ENCODE measurements at places on chromosomes 13 and 19. TPM values are rescaled to one million over a fixed set of nuclear protein-coding genes. Genes with fewer than 3 reads are reported as not detected.

DNA sequence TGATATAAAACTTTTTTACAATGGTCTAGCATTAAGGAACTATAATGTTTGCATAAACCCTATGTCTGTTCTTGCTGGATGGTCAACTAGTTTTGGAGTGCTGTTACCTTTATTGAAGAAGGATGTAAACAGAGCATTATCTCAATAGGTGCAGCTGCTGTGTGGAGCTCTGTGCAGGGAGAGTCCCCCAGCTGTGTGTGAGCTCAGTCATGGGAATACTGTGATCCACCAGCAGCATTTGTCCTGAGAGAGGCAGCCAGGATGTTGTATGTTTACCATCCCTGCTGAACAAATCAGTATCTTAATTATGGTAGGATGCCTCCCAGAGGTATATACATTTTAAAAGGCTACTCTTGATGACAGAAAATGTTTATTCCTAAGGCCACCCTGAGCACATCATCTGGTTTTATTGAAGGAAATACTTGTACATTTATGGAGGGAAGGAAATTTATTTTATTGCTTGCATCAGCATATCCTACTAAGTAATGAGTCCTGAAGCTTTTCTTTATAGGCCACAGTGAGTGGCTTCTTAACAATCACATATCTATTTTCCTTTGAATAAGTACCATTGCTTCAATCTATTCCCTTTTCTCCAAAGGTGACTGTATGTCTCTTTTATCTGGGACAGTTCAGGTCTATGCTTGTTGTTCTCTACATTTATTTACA lies 11.7 kb downstream of the RAP2A start:
- peaks cover 14% of the 10 kb centered on the region for H3K4me1 ChIP-seq
- DNase-seq, result no peak
- no peaks in the 10 kb centered on the region for H3K36me3 ChIP-seq
- H3K27me3 ChIP-seq, result no peaks in the 10 kb centered on the region

- no peaks in the 10 kb centered on the region for H3K4me1 ChIP-seq
- peak; percentile 85 for DNase-seq
- H3K36me3 ChIP-seq, result no peaks in the 10 kb centered on the region
Observed at GRCh38 chr19:51473009-51473707, 5.2 kb upstream of the CEACAM18 start.

CERS1 gene
- total RNA-seq, result not detected

DNA sequence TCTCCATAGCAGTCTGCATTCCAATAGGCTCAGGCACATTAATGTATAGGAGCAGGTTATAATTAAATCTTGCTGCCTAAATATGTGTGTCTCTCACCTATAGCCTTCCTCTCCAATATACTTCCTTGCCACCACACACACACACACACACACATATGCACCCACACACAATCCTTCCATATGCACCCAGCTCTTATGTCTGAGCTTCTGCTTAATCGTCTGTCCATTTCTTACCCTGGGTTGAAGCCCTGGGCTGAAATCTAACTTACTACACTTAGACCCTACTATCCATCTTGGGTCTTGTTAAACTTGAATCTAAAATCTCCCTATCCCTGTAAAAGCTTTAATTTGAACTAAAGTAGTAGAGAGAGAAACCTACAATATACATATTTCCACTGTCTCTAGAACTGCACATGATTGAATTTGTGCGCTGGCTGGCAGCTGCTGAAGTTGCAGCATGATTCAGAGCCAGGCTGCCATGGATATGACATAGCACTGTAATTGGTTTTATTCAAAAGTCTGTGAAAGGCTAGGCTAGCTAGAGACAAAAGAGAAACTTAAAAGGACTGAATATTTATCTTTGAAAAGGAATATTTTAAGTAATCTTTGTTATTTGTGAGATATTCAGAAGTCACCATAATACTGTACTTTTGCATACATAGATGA lies 25.7 kb upstream of the FREM2 start:
- H3K4me1 ChIP-seq, result no peaks in the 10 kb centered on the region
- no peaks in the 10 kb centered on the region for H3K36me3 ChIP-seq
- H3K27me3 ChIP-seq, result no peaks in the 10 kb centered on the region
- H3K4me3 ChIP-seq, result no peak overlapping the region
- DNase-seq, result no peak

DNA sequence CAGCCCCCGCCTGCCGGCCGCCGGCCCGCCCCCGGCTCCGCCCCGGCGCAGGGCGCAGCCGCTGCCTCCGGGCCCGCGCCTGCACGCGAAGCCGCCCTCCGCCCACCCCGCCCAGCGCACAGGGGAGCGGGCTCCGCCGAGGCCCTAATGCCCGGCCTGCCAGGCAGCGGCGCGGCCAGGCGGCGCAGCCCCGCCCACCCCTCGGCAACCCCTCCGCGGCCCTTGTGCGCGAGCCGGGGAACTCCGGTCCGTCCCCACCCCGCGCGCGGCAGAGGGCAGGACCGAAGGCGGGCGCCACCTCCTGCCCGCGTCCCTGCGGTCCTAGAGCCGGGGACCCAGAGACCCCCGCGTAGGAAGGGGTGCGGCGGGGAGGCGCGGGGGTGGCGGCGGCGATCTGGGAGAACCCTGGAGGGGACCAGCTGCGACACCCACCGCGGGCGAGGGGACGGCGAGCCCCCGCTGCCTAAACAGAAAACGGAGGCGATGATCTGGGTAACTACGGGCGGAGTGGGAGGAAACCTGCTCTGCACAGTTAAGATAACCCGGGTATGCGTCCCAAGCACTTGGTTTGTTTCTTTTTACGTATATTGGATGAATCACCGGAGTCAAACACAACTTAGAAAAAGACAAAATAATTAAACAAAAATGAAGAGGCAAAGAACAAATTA lies 350 bp upstream of the USP12 start:
- no peaks in the 10 kb centered on the region for H3K27me3 ChIP-seq
- peak; percentile 97 for DNase-seq
- H3K27ac ChIP-seq, result peak overlapping the region; percentile 75
- peak overlapping the region; percentile 84 for H3K4me3 ChIP-seq
- H3K4me1 ChIP-seq, result peaks cover 54% of the 10 kb centered on the region
- peaks cover 6% of the 10 kb centered on the region for H3K36me3 ChIP-seq

GRCh38 chr19:33508941-33509614 lies 12.5 kb downstream of the PEPD start:
- H3K27me3 ChIP-seq, result no peaks in the 10 kb centered on the region
- DNase-seq, result no peak
- no peak overlapping the region for H3K4me3 ChIP-seq
- H3K4me1 ChIP-seq, result peaks cover 18% of the 10 kb centered on the region
- H3K27ac ChIP-seq, result no peak overlapping the region

GRCh38 chr13:90375851-90376250 lies 971.6 kb upstream of the MIR17HG start:
- H3K36me3 ChIP-seq, result peaks cover 5% of the 10 kb centered on the region
- no peaks in the 10 kb centered on the region for H3K27me3 ChIP-seq
- no peak overlapping the region for H3K4me3 ChIP-seq
- H3K27ac ChIP-seq, result no peak overlapping the region

LSM14A gene
- 119 TPM for total RNA-seq

KLF1 gene
- total RNA-seq, result 0.52 TPM

DNA sequence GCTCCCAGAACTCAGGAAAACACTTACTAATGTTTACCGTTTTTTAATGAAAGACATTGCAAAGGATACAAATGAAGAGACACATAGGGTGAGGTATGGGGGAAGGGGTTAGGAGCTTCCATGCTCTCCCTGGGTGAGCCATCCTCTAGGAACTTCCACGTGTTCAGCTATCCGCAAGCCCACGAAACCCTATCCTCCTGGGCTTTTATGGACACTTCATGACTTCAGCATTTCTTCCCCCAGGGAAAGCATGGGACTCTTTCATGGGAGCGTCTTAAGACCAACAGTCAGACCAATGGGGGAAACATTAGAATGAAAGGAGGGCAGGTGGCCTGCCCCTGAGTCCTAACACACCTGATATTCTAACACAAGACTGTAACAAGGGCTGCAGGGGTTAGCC lies 6.6 kb upstream of the ESD start:
- no peaks in the 10 kb centered on the region for H3K36me3 ChIP-seq
- no peaks in the 10 kb centered on the region for H3K4me1 ChIP-seq
- no peak for DNase-seq
- H3K27ac ChIP-seq, result no peak overlapping the region
- H3K27me3 ChIP-seq, result peaks cover 7% of the 10 kb centered on the region
- H3K4me3 ChIP-seq, result no peak overlapping the region

DNA sequence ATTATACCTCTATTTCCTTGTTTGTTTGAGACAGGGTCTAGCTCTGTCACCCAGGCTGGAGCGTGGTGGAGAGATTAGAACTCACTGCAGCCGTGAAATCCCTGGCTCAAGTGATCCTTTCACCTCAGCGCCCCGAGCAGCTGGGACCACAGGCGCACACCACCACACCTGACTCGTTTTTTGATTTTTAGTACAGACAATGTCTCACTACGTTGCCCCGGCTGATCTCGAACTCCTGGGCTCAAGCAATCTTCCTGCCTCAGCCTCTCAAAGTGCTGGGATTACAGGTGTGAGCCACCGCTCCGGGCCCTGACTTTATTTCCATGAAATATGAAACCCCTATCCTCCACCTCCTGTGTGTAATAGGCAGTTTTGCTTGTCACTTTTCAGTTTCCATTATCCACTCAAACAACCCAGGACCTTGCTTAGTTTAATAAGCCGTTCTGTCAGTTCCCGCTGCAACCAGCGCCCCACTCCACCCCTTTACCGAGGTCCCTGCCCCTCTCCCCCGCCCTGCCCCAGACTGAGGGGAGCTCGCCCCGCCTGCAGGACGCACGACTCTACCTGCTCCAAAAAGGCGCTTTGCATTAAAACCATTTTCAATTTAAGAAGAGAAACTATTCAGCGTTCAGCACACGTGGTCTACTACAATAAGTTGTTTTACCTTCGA lies 16.9 kb downstream of the ZNF816 start:
- no peak overlapping the region for H3K27ac ChIP-seq
- no peak for DNase-seq

ZNF441 gene
- 6.6 TPM for total RNA-seq

LAIR2 gene
- 18.4 TPM for total RNA-seq

SLC25A41 gene
- total RNA-seq, result not detected

CRX gene
- total RNA-seq, result not detected
